ENCODE measurements at places on chromosomes 5 and 9.
A peak's percentile ranks its signal among the peaks of the same experiment; 100 is the strongest.

GRCh38 chr9:128323791-128324190, 1.2 kb downstream of the COQ4 start:
- no peak for DNase-seq

DNA sequence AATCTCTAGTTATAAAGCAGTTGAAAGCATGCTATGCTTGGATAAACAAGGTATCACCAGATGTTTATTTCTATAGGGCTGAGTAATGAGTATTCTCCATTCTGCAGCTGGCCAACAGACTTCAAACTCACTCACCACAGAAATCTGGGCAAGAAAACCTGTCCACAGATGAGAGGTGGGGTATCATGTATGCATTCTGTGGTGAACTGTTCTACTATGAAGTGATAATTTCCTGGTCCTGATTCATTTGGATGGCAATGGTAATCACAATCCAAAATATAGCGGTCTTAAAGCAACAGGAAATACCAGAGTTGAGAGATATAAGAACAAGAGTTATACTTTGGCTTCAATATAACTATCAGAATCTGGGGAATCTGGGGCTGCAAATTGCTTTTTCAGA, 65.9 kb upstream of the EFNA5 start:
- no peak for DNase-seq

DNA sequence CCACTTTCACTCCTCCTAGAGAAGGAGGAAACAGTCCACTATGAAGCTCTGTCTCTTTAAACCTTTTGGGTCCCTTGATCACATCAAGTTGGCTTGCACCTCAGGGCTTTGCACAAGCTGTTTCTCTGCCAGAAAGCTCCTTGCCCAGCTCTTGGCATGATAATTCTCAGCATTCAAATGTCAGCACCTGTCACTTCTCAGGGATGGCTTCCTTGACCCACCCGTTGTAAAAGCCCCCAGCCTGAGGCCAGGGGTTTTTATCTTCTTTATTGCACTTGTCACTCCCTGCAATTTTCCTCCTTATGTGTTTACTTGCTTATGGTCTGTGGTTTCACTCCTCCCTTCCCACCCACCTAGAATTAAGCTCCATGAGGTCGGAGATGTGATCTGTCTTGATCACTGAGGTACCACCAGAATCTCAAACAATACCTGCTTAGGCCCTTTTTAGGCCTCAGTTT, 200.7 kb upstream of the TBC1D2 start:
- no peak for DNase-seq

DNA sequence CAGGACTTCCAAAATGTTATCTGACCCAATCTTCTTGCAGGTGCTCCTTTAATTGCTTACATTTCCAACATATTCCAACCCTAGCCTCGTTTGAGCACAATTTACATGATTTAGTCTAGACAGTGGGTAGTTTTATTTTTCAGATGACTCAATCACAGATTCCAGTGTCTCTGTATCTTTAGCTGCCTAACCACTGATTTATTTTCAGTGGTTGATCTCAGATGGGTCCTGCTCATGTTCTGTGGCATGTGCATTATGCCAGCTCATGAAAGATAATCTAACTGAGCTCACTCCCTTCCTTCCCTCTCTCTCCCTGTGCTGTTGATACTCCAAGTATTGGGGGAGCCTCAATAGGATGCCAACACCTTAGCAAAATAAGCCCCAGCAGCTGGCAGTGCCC, 106.1 kb upstream of the ICE1 start:
- no peak for DNase-seq

DNA sequence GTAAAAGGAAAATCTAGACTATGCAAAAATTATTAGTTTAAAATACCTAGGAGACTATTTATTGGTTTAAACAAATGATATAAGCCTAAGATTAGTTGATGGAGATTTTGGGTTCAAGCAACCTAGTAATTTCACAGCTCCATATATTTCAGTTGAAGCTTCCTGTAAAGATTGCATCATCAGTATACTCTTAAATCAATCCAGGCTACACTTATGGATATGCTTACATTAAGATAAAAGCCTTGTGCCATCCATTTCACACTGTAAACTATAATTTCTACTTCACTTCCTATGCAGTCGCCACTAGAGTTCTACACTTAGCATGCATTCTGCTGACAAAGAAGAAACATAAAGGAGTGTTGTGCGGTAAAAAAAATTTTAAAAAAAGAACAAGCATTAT, 7.3 kb upstream of the LIX1 start:
- no peak for DNase-seq

DNA sequence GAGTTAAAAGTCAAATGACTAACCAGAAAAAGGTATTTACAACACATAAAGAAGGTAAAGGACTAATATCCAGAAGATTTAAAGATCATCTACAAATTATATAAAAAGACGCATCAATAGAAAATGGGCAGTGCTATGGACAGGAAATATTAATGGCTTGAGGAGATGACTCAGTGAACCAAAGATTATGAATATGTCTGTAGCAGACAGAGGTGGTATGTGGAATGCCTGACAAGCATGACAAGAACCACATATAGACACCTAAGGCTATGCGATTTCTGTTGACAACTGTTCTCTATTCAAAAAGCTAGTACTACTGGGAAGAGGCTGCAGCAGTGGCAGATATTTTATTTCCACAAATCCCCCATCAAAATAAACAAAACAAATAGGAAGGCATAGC, 177.0 kb upstream of the SH3GL2 start:
- DNase-seq: no peak

- no peak for DNase-seq
Measured at GRCh38 chr9:6495466-6495865, 82.5 kb downstream of the UHRF2 start.

- no peak for DNase-seq
Measured at GRCh38 chr5:160926428-160926827, 74.4 kb upstream of the ATP10B start.

- no peak for DNase-seq
Measured at GRCh38 chr5:142074006-142074405, 34.6 kb upstream of the NDFIP1 start.

DNA sequence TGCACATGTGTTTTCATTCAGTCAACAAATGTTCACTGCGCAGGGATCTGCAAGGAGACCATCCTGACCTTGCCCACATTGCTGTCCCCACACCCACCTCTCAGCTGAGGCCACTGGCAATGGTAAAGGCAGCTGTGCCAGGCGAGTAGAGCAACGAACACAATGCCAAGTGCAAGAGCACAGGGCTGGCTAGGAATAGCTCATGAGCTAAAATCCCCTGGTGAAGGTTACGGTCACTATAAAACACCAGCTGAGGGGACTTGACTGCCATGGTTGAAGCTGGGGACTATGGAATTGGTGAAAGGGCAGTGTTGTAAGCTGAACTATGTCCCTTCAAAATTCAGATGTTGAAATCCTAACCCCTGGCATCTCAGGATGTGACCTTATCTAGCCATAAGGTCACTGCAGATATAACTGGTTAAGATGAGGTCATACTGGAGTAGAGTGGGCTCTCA, 96.1 kb downstream of the OTULIN start:
- no peak for DNase-seq

GRCh38 chr5:59062986-59063683, 480.3 kb downstream of the RAB3C start:
- DNase-seq: no peak

GRCh38 chr5:86536396-86536795, 81.3 kb upstream of the COX7C start:
- DNase-seq: no peak

DNA sequence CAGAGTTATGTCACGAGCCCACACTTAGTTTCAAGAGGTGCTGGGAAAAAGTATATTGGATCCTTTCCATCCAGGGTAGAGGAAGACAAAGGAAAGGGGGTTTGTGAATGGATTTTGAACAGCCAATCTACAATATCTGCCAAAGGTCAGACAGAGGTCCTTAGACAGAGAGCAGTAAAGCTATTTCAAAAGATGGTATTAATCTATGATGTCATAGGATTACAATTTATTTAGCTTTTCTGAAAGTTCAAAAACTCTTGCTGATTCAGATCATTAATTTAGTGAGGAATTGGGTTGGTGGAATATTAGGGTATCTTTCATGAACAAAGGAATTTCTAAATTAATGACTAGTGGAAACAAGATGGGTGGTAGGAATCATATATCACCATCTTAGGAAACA, 126.9 kb downstream of the NTRK2 start:
- no peak for DNase-seq

DNA sequence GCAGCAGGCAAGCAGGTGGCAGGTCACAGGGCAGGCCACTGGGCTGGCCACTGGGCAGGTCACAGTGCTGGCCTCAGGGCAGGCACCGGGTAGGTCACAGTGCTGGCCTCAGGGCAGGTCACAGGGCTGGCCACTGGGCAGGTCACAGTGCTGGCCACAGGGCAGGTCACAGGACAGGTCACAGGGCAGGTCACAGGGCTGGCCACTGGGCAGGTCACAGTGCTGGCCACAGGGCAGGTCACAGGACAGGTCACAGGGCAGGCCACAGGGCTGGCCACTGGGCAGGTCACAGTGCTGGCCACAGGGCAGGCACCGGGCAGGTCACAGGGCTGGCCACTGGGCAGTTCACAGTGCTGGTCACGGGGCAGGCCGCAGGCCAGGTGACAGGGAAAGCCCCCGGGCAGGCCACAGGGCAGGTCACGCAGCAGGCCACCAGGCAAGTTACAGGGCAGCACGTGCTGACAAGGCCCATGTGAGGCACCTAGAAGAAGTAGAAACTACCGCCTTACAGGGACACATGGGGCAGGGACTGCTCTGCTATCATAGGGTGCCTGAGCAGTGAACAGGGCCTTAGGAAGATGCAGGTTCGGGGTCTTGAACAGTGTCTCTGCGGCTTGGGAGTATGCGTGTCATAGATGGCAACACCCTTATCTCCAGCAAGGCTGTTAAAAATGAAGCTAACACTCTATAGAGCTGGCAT, 18.6 kb upstream of the MED10 start:
- no peak for DNase-seq

GRCh38 chr5:30878746-30879145, 314.7 kb upstream of the CDH6 start:
- no peak for DNase-seq

DNA sequence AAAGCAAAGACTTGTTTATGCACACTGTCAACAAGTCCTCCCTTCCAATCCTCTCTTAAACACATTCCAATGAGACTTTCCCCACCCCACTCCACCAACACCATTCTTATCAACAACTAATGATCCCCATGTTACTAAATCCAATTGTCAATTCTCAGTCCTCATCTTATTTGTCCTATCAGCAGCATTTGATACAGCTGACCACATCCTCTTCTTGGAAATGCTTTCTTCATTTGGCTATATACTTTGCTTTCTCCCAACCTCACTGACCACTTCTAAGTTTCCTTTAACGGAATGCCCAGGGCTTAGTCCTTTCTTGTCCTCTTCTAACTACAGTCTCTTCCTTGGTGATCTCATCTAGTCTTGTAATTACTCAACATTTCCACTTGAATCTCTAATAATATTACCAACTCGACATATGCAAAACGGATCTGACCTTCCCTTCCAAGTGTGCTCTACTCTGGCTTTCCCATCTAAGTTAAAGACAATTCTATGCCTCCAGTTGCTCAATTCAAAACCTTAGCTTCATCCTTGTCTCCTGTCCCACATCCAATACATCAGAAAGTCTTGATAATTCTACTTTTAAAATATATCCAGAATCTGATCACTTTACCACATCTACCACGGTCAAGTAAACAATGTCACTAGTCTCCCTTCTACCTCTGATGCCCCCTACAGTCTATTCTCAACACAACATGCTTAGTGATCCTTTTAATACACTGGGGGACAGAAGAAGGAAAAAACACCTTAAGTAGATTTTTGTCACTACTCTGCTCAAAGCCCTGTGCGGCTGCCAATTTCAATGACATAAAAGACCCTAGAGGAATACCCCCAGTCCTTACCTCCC, 25.5 kb downstream of the AGTPBP1 start:
- DNase-seq: no peak

DNA sequence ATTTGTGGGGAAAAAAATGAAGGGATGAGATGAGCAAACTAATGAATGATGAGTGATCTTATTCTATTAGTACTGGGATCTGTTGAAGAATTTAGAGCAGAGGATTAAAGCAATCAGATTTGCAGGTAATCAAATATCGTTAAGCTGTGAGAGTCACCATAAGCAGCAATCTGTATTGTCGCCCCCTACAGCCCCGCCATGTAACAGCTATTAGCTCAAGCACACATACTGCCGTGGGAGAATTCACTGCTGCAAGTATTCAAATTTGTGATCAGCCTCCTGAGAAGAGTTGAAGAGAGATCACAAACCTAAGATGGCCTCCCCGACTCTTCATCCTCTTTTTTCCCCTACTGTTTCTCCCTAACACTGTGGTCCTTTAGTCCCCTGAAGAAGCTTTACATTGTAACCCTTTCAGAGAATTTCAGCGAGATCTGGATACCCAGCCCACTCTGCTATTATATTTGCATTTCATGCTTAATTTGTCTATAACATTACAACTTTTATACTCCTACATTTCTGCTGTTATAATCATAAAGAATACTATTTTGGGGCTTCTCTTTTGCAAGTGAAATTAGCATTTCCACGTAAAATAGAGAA, 28.5 kb upstream of the PHF24 start:
- DNase-seq: peak; percentile 3

- no peak for DNase-seq
Measured at GRCh38 chr9:136697821-136698526, 10.7 kb upstream of the AGPAT2 start.

- no peak for DNase-seq
Measured at GRCh38 chr9:79037338-79037737, 534.4 kb upstream of the TLE4 start.

- no peak for DNase-seq
Measured at GRCh38 chr9:93172666-93173364, 11.1 kb upstream of the WNK2 start.

DNA sequence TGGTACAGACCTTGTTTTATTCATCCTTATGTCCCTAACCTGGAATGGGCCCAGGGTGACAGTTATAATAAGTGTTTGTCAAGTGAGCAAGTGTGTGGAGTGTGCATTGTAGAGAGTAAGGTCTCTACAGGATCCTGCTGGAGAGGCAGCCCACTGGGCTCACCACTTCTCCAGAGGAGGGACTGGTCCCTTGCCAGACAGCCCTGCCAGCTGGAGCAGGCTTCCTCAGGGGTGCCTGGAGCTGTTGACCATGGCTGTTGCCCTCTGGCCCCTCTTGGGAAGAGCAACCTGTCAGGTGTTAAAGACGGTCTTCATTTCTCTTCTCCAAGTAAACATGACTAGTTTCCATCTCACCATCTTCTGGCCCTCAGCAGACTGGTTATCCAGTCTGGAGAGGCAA, 20.0 kb downstream of the IRF1 start:
- DNase-seq: no peak

Measured in activated CD4-positive, alpha-beta T cell treated with anti-CD3 and anti-CD28 coated beads for 24 hours (primary cell).